IPS DF 19.7 (cell line): ENCODE measurements at places on chromosomes 4 and X.

GRCh38 chrX:101452056-101452455, 33.2 kb upstream of the ARMCX4 start:
- DNase-seq: no peak

- no peak for DNase-seq
These were observed 2.3 kb upstream of the IRF2 start for GRCh38 chr4:184476695-184477094.

DNA sequence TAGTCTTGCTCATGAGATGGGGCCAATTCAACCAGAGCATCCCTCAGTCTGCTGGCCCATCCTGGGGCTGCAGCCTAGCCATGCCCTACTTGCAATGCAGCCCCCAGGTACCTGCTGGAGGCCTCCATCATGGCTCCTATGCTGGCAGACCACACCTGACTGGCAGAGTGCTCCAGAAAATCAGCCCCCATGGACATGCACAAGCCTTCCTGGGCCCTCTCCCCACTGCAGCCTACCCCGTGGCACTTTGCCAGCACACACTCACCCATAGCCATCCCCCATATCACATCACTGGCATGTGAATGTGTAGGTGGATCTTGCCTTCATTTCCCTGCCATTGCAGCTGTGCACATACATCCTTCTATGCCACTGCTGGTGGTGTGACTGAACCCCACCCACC, 381.8 kb downstream of the UBE2NL start:
- DNase-seq: no peak

GRCh38 chr4:159366966-159367780, 264.3 kb downstream of the RAPGEF2 start:
- no peak for DNase-seq

DNA sequence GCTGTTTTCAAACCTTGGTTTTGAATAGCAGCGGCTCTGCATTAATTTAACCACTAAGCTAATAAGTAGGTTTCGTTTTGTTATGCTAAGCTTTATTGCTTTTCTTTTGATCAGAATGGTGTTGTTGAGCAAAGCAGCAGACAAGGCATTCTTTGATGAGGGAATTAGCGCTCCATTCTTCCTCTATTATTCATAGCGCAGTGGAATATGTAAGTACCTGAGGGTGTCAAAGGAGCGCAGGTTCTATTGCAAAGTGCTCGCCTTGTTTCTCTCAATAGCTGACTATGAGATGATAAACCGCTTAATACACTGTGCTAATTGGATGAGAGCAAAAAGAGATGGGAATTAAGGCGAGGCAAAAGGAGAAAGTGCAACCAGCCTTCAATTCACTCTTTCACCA, 16.3 kb downstream of the ARX start:
- DNase-seq: no peak

DNA sequence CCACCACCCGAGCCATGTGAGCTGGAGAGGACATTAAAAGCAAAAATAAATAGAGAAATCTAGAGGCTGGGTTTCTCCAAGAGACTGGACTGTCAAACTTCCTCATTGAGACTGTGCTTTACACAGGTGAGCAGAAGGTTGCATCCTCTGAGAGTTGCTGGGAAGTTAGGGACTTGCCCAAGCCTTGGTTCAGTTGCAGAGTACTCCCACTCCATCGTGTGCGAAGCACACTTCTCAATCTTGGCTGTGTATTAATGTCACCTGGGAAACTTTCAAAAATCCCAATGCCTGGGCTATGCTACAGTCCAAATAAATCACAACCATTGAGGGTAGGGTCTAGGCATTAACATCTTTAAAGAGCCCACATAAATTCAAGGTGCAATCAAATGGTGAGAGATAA, 89.2 kb downstream of the ZNF330 start:
- no peak for DNase-seq

- no peak for DNase-seq
These were observed 96.6 kb upstream of the GATB start for GRCh38 chr4:151857368-151857767.
